ENCODE measurements at places on chromosomes 2 and 18.

GRCh38 chr2:221513232-221513631 is 58.9 kb downstream of the EPHA4 start:
- no peak for DNase-seq

DNA sequence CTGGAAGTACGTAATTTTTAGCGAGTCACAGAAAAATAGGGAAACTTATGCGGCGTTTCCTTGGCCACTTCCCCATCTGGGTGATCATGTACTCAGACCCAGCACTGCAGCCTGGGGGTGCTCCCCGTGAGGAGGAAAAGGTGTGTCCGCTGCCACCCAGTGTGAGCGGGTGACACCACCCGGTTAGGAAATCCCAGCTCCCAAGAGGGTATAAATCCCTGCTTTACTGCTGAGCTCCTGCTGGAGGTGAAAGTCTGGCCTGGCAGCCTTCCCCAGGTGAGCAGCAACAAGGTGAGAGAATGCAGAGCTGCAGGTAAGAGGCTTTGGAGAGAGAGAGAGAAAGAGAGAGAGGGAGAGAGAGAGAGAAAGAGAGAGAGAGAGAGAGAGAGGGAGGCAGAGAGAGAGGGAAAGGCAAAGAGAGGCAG is at the start of gene IL1R2:
IL1R2 (plus strand) TSS at position 240 of the 425 bp plus-strand sequence. CDS start 16,616 bp downstream, outside the sequence.
- DNase-seq: peak; percentile 13

DNA sequence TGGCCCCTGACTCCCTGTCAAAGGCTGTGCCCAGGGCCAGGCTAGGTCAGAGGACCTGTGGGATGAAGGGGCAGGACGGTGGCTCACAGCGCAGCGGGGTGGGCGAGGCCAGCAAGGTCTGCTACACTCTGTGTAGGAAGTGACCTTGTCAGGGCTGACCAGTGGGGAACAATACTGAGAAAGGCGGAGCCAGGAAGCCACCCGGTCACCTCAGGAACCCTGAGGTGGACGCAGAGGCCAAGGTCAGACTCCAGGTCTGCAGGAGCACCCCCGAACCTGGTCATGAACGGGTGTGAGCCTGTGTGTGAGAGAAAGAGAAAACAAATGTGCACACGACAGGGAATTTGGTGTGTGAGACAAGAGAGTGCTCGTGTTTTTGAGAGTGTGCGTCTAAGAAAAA is 72.3 kb downstream of the SMAD7 start:
- no peak for DNase-seq

GRCh38 chr2:223696719-223697118 is 94.6 kb upstream of the SCG2 start:
- no peak for DNase-seq

DNA sequence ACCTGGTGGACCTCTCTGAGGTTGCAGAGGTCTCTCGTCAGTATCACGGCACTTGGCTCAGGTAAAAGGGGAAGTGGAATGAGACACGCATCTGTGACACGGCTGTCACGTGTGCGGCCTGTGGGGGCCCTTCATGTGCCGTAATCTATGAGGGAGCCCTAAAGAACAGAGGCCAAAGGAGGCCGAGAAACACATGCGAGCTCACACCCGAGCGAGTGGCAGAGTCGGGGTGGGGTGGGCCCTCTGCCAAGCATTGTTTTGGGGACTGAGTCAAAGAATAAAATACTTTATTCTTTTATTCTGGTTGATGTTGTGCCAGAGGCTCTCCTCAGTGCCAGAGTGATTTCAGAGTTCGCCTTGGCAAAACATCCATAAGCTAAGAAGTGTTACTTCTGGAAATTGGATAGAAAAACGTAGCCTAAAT is 43.3 kb downstream of the PLB1 start:
- no peak for DNase-seq

GRCh38 chr2:119731983-119732382 is 27.7 kb upstream of the PTPN4 start:
- DNase-seq: no peak

GRCh38 chr2:179341152-179341866 is 76.7 kb upstream of the SESTD1 start:
- no peak for DNase-seq

- no peak for DNase-seq
These were observed 40.0 kb upstream of the BIN1 start for GRCh38 chr2:127146820-127147502.

GRCh38 chr2:105575499-105576025 is 169.2 kb upstream of the NCK2 start:
- DNase-seq: no peak

DNA sequence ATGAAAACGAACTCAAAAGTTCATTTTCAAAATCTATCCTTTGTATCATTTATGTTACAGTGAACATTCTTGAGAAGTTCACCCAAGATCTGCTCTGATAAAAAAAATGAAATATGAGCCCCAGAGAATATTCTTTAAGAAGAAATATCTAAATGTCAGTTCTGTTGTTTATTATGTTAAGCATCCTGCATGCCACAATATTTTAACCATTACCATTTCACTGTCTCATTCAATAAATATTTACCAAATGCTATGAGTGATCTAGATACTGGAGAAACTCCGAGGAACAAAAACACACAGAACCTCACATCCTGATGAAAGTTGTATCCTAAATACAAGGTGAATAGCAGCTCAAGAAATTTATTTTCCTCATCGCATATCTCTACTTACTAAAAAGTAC is 170.2 kb downstream of the ZNF385B start:
- DNase-seq: no peak

- no peak for DNase-seq
These were observed 8.0 kb downstream of the PKDCC start for GRCh38 chr2:42055573-42056514.

DNA sequence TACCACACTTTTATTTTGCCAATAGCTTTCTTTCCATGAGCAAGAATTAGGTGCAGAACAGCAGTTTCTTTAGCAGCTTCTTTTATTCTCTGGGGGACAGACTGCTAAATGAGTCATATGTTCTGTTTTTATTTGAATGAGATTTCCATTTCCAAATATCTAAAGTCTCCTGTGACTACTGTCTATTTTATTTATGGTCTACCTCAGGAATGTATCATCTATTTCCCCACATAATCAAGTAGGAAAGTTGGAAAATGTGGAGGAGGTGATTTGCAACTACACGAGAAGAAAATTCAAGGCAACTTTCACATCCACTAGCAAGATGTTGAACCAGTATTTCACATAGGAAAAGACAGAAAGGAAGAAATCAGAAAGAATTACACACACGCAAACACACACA is 139.9 kb upstream of the MEX3C start:
- no peak for DNase-seq

DNA sequence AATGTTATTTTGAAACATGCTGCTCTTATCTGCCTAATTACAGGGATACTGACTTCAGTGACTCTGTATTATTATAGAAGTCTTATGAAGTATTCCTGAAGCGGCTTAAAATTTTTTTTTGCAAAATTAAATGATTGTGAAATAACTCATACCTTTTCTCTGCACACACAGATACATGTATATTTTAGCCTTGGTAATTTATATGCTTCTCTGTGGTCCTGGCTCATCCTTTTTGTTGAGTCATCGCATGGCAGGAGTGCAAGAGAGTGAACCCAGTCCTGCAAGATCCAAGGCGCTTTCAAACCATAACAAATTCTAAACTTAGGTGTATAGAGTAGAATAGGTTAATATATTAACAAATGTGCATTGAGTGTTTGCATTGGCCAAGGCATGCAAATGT is 8.6 kb downstream of the CCNT2 start:
- DNase-seq: no peak

DNA sequence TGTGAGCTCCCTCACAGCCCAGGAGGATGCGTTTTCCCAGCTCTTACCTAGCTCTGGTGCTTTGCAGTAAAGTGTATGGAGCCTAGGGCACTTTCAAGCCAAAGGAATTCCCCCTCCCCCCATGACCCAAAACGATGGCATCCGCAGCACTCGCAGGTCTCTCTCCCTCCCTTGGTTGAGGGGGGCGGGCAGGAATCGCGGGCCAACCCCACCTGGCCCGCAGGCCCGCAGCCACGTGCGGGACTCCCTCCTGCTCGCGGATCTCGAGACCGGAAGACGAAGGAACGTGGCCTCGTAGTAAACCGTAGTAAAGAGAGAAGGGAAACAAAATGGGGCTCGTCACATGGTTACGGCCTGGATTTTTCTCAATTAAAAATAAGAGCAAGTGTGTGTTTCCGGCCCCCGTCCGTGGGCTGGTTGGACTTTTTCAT is 8.5 kb downstream of the IRS1 start:
- no peak for DNase-seq

GRCh38 chr2:238069021-238069709 is 8.4 kb downstream of the SCLY start:
- DNase-seq: no peak

DNA sequence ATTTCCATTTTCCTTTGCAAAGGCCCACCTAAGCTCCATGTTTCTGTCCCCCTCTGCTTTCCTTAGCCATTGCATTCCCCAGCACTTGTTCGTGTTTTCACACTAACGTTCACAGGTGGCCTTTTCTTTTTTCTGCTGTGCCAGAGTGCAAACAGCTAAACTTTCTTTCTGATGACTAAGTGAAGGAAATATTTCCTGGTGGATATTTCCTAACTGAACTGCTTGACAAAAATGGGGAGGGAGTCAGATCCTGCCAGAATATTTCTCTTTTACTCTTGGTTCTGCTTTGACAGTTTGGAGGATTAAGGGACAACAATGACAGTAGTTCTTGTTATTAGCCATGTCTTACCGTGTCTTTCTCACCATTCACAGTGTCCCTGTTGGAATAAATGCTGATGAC is 344.0 kb downstream of the ARHGAP15 start:
- DNase-seq: no peak

- DNase-seq: peak; percentile 14
These were observed 218.9 kb downstream of the PARD3B start for GRCh38 chr2:204763974-204764703.

DNA sequence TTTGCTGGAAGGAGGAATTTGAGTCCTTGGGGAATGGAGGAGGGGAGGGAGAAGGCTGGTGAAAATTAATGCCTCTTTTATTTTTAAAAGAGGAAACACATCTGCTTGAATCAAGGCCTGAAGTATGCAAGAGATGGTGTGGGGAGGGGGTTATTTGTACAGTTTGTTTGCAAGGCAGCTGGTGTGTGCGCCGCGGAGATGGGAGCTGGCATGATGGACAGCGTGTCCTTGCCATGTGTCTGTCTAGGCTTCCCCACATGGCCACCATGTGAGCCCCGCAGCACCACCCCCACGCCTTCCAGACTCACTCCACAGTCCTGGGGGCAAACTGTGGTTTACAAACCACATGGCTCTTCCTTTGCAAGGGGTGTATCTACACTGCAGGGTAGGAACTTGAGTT is 154.8 kb upstream of the APCDD1 start:
- peak; percentile 59 for DNase-seq

- peak; percentile 55 for DNase-seq
These were observed 30.6 kb downstream of the TMEM17 start for GRCh38 chr2:62475172-62476011.

DNA sequence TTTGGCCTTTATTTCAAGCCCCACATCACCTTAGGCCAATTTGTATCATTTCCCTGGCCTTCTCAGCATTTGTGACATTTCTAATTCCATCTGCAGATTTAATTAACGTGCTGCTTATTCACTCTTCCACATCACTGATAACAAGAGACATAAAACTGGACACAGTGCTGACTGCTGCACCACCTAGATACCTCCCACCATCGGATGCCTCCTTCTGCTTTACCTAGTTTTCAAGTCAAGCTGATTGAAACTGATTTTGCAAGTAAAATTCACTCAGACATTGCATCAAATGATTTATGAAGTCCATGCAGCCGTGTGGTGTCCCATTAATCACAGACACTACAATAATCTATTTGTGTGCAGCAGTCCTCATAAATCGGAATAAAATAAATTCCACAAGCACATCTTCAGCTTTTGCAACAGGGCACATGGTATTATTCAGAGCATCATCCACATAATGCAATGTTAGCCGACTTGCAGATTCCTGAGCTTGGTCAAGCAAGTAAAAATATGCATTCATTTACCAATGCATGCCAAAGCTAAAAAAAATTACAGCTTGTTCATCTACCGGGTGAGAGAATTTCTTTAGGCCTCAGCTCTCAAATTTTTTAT is 15.9 kb upstream of the CRIM1 start:
- no peak for DNase-seq

- no peak for DNase-seq
These were observed 40.7 kb upstream of the TAF1B start for GRCh38 chr2:9802576-9802993.

DNA sequence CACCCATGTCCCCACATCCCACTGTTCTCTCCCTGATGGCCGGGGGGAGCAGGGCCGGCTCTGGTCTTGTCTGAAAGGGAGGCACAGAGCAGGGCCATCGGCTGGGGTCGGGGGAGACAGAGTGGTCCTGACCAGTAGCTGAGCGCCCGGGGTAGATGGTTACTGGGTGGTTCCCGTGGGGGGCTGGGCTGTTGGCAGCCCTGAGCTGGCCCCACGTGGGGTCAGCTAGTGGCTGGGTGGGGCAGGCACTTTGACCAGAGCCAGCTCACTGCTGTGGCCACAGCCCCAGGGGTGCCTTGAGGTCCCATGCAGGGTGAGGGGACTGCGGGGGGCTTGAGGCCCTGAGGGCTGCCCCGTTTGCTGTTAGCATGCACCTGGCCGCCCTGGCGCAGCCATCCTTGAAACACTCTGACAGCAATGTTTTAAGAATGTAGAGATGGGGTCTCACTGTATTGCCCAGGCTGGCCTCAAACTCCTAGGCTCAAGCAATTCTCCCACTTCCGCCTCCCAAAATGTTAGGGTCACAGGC is 12.3 kb upstream of the NEU4 start:
- DNase-seq: no peak

DNA sequence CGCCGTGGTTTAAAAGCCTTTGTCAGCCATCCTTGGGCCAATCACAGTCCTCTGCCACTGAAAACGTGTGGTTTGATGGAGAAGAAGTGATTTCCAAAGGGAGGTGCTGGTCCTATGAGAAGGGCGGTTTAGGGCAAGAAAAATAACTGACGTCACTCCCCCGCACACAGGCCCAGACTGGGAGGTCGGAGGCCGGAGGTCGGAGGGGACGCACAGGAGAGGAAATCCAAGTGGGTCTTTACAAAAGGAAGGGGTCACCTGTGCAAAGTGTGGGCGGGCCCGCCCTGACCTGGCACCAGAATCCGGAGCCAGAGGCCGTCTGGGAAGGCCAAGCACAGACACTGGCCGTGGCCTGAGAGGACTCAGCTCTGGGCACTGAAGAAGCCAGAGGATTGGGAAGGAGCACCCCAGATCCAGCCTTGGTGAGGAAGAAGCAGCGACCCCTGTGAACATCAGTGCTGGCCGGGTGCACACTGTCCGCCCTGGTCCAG is 18.0 kb upstream of the KCNG2 start:
- no peak for DNase-seq

DNA sequence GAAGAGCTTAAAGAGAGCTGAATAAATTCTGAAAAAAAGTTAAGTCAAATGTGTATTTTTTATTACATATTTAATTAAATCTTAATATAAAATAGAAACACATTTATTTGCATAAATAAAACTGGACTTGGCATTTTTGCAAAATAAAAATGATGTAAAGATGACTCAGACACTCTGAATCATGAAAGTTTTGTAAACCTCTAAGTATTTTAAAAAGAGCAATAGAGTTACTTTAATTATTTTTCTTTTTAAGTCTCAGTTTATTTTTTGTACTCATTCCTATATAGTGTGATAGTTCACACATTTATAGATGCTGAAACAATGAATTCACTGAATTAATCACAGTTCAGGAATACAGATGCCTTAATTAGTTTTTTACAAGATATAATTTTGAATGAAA is 109.9 kb upstream of the DTNA start:
- DNase-seq: no peak

All from KBM-7 (cell line).